ENCODE measurements at places on chromosomes 3 and 15. TPM values are rescaled to one million over a fixed set of nuclear protein-coding genes. Genes with fewer than 3 reads are reported as not detected.

The EIF4G1 gene
- 254 TPM for total RNA-seq

The LTK gene
- total RNA-seq = 0.83 TPM

The EFHB gene
- total RNA-seq = 0.70 TPM

The PCSK6 gene
- total RNA-seq = 40.5 TPM

The HTD2 gene
- total RNA-seq = 4.5 TPM

The BNC1 gene
- total RNA-seq = 24.3 TPM

The GABRR3 gene
- not detected for total RNA-seq

The VPS39 gene
- 43.9 TPM for total RNA-seq

The NEO1 gene
- total RNA-seq = 64.0 TPM

The ALDH1A3 gene
- 20.5 TPM for total RNA-seq

The HIGD2B gene
- not detected for total RNA-seq

The ITGB5 gene
- 109 TPM for total RNA-seq

The DNAH12 gene
- total RNA-seq = 1.1 TPM

The LRRC31 gene
- 6.5 TPM for total RNA-seq

The ISL2 gene
- 5.3 TPM for total RNA-seq

The DUOXA1 gene
- total RNA-seq = 7.5 TPM

The TNNC1 gene
- total RNA-seq = 15.0 TPM

The SERP1 gene
- total RNA-seq = 202 TPM

The LRRC49 gene
- total RNA-seq = 7.8 TPM

The MAPKAPK3 gene
- total RNA-seq = 43.0 TPM

The WDR48 gene
- 34.7 TPM for total RNA-seq

The WDR76 gene
- total RNA-seq = 4.7 TPM

The KBTBD8 gene
- total RNA-seq = 10.0 TPM

The POLQ gene
- total RNA-seq = 1.4 TPM

The PARP14 gene
- 27.7 TPM for total RNA-seq

The ECE2 gene
- total RNA-seq = not detected

The CYP19A1 gene
- total RNA-seq = 38.1 TPM

The OR5H6 gene
- not detected for total RNA-seq

The ZKSCAN7 gene
- 9.9 TPM for total RNA-seq

The TRMT10C gene
- 42.0 TPM for total RNA-seq

The ATP13A4 gene
- 14.2 TPM for total RNA-seq

The COL8A1 gene
- 2.4 TPM for total RNA-seq

The GPR156 gene
- 0.27 TPM for total RNA-seq

All from hepatocyte (in vitro differentiated cells).